ENCODE measurements at places on chromosomes 2 and 18. TPM values are rescaled to one million over a fixed set of nuclear protein-coding genes. Genes with fewer than 3 reads are reported as not detected.

GRCh38 chr2:156411835-156412234 lies 24.3 kb upstream of the GPD2 start:
- no peak for DNase-seq

- peak; percentile 50 for DNase-seq
Observed at GRCh38 chr2:102301867-102302362, 9.4 kb upstream of the IL1RL1 start.

DNA sequence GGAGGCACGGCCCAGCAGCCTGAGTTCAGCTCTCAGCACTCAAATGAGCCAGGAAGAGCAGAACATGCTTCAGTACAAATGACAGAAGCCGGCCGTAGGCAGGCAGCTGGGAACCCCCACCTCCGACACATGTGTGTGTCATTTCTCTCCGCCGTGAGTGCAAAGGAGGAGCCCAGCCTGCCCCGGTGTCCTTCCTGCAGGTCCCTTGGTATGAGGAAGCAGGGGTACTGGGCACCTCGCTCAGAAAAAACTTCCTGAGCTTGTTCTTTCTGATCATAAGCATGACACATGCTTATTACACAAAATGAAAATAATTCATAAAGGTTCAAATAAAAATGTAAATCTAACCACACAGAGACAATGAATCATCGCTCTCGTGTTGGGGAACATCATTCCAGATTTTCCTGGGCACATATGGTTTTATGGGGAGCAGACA lies 35.3 kb downstream of the KCNF1 start:
- no peak for DNase-seq

CYP1B1 gene
- total RNA-seq, result 1.2 TPM

GALR1 gene
- total RNA-seq, result not detected

Measured in endothelial cell (in vitro differentiated cells).